Ascending aorta (tissue), 2 donors: ENCODE measurements at places on chromosomes 7 and 10.
A peak's percentile ranks its signal among the peaks of the same experiment; 100 is the strongest.

DNA sequence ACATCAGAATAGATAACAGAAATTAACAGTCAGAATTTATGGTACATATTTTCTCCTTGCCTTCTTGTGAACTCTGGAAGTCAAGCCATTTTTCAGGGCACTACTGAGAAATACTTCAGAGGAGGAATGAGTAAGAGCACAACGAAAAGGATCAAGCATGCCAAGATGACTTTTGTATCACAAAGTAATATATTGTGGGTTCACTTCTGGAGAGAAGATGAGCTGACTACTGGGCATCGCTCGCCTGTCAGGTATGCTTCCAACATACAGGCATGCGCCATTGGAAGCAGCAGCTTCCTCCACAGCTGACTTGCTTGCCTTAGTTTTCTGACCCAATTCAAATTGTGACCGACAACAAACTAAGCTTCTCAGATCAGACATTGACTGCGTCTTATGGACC, 137.3 kb downstream of the VTI1A start:
- no peak for DNase-seq
- H3K27ac ChIP-seq = no peak overlapping the region
- H3K4me1 ChIP-seq = peaks cover 15% of the 10 kb centered on the region
- H3K27me3 ChIP-seq = no peaks in the 10 kb centered on the region
- H3K36me3 ChIP-seq = no peaks in the 10 kb centered on the region

DNA sequence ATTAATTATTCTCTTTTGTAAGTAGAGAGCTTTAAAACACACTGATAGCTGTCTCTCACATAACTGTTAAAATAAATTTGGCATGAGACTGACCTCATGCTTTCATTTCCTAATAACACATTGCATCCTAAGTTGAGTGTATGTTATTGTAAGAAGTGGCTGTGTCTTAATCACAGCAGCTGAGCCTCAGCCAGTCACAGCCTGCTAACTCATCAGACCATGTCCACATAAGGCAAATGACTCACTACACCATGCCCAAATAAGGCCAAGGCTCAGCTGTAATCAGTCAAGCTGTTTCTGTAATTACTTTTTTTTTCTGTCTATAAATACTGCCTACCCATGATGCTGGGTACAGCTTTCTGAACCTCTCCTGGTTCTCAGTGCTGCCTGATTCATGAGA, 860.9 kb downstream of the XPNPEP1 start:
- H3K4me3 ChIP-seq = no peak overlapping the region
- H3K27me3 ChIP-seq = no peaks in the 10 kb centered on the region
- H3K27ac ChIP-seq = no peak overlapping the region
- no peaks in the 10 kb centered on the region for H3K36me3 ChIP-seq
- no peak for DNase-seq
- no peaks in the 10 kb centered on the region for H3K4me1 ChIP-seq

GRCh38 chr7:93862651-93863050, 27.9 kb downstream of the TFPI2 start:
- no peak for DNase-seq
- H3K27ac ChIP-seq = no peak overlapping the region
- H3K27me3 ChIP-seq = no peaks in the 10 kb centered on the region
- H3K36me3 ChIP-seq = no peaks in the 10 kb centered on the region
- no peak overlapping the region for H3K4me3 ChIP-seq

DNA sequence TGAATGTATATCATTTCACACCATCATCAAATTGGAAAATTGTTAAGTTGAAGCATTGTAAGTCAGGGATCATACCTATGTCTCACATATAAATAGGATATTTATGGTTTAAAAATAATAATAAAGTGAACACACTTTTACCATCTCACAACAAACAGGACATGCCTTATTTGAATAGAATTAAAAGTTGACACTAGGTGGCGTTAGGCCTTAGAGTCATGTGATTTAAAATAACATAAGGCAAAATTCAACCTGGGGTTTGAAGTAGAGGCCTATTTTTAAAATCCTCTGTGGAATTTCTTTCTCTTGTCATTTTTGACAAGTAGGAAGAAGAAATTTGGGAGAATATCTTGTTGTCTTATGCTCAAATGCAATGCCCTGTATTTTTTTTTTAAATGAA, 184.7 kb upstream of the PCDH15 start:
- H3K27ac ChIP-seq = no peak overlapping the region
- H3K27me3 ChIP-seq = no peaks in the 10 kb centered on the region
- H3K4me1 ChIP-seq = no peaks in the 10 kb centered on the region
- no peak for DNase-seq
- no peak overlapping the region for H3K4me3 ChIP-seq

DNA sequence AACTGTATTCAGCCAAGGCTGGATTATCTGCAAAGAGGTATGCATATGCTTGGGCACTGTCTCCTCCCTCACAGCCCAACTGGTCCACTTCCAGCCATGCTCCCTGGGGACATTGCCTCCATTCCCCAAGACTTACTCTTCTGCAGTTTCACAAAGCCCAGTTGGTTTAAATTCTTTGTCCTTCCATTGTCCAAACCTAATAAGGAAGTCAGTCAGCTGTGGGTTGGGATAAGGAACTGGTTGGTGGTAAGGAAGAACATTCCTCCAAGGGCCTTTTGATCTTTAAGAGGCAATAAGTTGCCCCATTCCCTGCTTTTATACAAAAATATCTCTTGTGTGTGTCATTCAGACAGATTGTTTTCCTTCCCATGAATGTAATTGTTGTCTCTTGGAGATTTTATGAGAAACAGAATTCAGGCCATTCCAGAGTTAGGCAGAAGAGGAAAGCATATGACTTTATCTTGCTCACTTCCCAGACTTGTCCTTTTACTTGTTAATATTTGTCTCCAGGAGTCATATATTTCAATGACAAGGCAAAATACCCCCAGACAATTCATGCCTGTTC, 673.7 kb downstream of the SUGCT start:
- H3K4me1 ChIP-seq = no peaks in the 10 kb centered on the region
- DNase-seq = no peak
- H3K4me3 ChIP-seq = no peak overlapping the region
- no peaks in the 10 kb centered on the region for H3K27me3 ChIP-seq
- peak overlapping the region; percentile 71 for H3K27ac ChIP-seq

- H3K27ac ChIP-seq = no peak overlapping the region
- H3K27me3 ChIP-seq = no peaks in the 10 kb centered on the region
- H3K36me3 ChIP-seq = no peaks in the 10 kb centered on the region
- no peak overlapping the region for H3K4me3 ChIP-seq
- no peak for DNase-seq
- H3K4me1 ChIP-seq = no peaks in the 10 kb centered on the region
Measured at GRCh38 chr10:3401491-3401938, 228.9 kb upstream of the PITRM1 start.

DNA sequence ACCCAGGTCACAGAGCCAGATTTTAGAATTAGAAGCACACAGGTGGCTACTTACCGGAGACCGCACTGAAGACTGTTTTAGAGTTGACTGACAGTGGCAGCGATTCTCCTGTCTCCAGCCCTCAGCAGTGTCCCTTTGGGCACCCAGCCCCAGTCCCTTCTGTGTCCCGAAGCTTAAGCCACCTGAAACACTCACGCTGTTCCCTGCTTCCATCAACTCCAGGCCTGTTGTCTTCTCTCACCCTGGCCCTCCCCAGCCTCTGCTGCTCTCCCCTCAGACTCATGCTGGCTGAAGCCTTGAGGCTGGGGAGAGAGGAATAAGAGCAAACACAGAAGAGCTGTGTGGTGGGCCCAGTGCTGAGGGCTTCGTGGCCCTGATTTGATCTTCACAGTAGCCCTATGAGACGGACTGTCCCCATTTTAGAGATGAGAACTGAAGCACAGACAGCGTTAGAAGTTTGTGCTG, 10.6 kb downstream of the SAP25 start:
- no peak for DNase-seq
- peaks cover 22% of the 10 kb centered on the region for H3K36me3 ChIP-seq
- no peak overlapping the region for H3K27ac ChIP-seq
- no peak overlapping the region for H3K4me3 ChIP-seq
- H3K4me1 ChIP-seq = no peaks in the 10 kb centered on the region

DNA sequence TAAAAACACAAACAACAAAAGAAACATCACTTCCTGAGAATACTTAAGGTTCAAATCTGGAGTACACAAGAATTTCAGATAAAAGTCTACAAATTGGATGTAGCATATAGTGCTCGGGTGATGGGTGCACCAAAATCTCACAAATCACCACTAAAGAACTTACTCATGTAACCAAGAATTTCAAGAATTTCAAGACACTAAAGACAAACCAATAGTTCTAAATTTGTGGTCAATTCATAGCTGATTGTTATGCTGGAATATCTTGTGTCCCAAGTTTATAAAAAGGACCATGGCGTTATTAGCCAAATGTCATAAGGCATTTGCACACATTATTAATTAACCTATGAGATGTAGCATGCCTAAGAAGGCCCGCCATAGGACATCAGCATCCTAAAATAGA, 1204.1 kb upstream of the AUTS2 start:
- no peaks in the 10 kb centered on the region for H3K4me1 ChIP-seq
- H3K36me3 ChIP-seq = no peaks in the 10 kb centered on the region
- H3K27me3 ChIP-seq = no peaks in the 10 kb centered on the region
- no peak overlapping the region for H3K4me3 ChIP-seq
- H3K27ac ChIP-seq = no peak overlapping the region

DNA sequence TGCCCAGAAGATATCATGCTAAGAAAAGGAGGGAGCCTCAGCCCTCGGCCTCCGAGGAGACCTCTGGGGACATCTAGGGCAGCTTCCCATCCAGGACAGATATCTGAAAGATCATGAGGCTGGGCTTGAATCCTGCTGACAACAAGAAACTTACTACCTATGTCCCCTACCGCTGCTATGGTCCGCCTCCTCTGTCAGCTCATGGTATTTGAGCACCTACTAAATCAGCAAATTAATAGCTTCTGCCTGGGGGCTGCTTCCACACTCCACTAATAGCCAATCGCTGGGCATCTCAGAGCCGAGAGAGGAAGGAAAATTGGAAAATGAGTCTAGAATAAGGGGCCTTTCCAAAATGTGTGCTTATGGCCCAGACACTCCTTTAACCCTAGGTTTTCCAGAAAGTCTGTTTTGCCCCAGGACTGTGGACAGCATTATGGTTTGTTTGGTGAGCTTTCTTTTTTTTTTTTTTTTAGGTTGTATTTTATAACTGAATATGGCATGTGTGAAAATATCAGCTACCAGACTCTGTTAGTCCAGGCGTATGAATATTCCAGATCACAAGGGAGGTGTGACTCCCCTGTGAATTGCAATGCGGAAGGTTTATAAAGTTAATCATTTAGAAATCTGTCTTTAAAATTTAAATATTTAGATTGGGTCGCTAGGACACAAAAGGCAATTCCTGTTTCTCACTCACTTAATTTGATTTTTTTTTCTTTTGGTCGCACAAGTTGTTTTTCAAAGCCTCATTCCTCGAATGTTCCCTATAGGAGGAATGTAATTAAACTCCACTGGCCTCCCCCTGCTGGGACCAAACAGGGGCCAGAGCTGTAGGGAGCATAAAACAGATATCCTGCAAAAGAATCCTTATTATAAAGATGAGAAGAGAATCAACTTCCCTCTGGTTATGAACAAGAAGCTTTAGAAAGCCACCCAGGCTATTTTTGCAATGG, 89.4 kb downstream of the PARP12 start:
- H3K27me3 ChIP-seq = no peaks in the 10 kb centered on the region
- H3K4me1 ChIP-seq = no peaks in the 10 kb centered on the region
- H3K36me3 ChIP-seq = no peaks in the 10 kb centered on the region
- DNase-seq = no peak
- no peak overlapping the region for H3K27ac ChIP-seq
- no peak overlapping the region for H3K4me3 ChIP-seq

DNA sequence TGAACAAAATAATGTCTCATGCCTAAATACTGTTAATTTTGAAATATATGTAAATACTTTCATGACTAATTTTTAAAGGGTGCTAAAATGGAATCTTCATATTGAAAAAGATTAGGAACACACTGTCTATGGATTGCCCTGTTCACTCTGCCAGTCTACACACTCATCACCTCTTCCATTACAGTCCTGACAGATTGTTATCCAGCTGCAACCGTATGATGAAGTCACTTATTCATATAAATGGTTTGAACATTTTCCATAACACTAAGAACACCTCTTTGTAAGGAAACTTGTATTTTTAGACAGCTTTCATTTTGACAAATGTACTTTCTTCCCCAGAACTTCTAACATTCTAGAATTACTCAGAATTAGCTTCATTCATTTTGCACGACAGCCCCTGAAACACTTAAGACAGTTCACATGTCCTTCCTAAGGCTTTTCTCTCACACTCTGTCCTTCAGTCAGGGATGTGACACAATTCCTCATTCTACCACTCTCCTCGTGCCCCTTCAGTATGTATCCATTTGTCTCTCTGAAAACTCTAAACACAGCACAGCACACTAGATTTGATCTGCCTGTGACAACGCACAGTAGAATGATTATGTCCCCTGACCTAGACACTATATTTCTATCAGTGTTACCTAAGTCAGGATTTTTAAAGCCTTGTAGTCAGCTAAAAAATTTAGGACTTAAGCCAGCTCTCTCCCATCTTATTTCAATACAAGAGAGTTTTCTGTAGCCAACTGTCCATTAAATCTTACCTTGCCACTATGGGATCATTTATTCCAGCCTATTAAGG, 71.9 kb downstream of the ORC5 start:
- H3K4me1 ChIP-seq = no peaks in the 10 kb centered on the region
- no peak for DNase-seq
- H3K36me3 ChIP-seq = peaks cover 31% of the 10 kb centered on the region
- H3K27ac ChIP-seq = no peak overlapping the region
- no peak overlapping the region for H3K4me3 ChIP-seq

GRCh38 chr7:24158975-24159374, 125.0 kb upstream of the NPY start:
- H3K36me3 ChIP-seq = no peaks in the 10 kb centered on the region
- no peaks in the 10 kb centered on the region for H3K27me3 ChIP-seq
- no peak overlapping the region for H3K4me3 ChIP-seq
- no peak overlapping the region for H3K27ac ChIP-seq
- no peak for DNase-seq

DNA sequence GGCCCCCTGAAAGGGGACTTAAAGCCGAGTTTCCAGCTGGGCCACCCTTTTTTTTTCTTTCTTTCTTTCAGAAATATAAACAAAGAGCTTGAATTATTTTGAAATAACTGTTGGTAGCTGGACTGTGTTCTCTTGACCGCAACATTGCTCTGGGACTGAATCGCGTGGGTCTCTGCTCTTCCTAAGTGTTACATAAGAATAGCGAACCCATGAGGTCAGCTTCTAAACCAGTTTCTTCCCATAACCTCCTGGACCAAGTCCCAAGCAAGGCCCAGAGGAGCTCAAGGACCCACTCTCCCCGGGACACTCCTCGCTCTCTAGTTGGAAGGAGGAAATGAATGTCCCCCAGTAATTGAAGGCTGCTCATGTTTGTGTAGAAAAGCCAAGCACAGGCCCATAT, 91.1 kb downstream of the CXCL12 start:
- DNase-seq = no peak
- H3K27me3 ChIP-seq = no peaks in the 10 kb centered on the region
- H3K27ac ChIP-seq = peak overlapping the region; percentile 91
- no peaks in the 10 kb centered on the region for H3K36me3 ChIP-seq
- H3K4me1 ChIP-seq = peaks cover 17% of the 10 kb centered on the region
- H3K4me3 ChIP-seq = no peak overlapping the region

GRCh38 chr7:107133396-107133795, 35.4 kb upstream of the HBP1 start:
- H3K27me3 ChIP-seq = no peaks in the 10 kb centered on the region
- H3K4me1 ChIP-seq = no peaks in the 10 kb centered on the region
- H3K4me3 ChIP-seq = no peak overlapping the region
